Endothelial cell of umbilical vein (primary cell): ENCODE measurements at places on chromosomes 5 and 9. TPM values are rescaled to one million over a fixed set of nuclear protein-coding genes. Genes with fewer than 3 reads are reported as not detected.

The REEP5 gene
- total RNA-seq, result 84.5 and 98.0 TPM in 2 replicates

DNA sequence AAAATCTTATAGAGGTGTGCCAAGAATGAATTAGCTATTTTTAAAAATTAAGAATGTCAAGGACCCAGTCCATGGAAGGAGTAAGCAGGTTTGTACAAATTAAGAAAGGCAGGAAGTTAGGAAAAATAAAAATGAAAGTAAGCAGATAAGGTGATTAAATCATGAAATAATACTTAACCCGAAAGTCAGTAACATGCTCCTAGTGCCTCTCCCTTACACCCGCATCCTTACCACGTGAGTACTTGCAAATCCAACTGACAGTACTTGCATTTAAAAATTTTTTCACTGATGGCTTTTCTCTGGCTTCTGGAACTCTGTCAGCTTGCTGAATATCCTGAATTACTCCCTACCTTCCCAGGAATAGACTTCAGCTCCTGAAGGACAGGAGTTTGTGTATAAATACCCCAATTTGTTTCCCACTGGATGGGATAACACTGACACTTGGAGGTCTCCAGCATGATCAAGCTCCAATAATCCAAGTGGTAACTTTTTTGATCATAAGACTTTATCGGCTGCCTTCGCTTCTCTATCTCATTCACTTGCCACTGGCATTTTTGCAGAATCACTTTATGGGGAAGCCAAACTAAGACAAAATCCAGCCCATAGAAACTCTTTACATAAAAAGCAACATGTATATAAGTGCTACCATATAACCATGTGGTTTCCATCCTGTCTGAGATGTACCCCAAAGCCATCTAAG, 41.6 kb upstream of the RICTOR start:
- no peak for DNase-seq

The RGMB gene
- total RNA-seq, result 27.5 and 31.3 TPM in 2 replicates

DNA sequence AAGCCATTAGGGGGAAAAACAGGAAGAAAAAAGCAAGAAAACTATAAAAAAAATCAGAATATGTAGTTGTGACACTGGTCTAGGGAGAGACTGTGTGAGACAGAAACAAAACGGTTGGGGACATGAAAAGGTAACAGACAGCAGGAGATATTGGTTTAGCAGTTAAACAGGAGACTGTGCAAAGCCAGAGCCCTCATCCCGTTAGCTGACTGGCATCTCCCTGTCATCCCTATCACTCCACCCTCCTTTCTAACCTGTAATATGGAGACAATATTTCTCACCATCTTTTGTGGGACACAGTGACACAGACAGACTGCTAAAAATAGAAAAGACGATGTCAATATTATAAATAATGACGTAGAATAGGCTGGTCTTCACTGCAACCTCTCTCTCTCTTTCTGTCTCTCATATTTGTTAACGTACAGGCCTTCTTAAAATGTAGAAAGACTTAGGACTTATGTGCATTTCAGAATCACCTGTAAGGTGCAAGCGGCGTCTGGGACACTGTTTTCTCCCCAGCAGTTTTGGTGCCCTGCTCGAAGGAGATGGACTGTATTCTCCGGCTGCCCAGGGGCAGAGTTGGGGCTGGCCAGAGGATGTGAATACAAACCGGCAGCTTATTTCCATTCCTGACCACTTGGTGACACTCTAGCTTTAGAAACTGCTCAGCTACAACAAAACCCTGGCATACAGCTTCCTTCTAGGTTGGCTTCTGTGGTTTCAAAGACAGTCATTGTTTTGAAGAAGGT, 190.6 kb downstream of the MAT2B start:
- DNase-seq, result peak; percentile 87

DNA sequence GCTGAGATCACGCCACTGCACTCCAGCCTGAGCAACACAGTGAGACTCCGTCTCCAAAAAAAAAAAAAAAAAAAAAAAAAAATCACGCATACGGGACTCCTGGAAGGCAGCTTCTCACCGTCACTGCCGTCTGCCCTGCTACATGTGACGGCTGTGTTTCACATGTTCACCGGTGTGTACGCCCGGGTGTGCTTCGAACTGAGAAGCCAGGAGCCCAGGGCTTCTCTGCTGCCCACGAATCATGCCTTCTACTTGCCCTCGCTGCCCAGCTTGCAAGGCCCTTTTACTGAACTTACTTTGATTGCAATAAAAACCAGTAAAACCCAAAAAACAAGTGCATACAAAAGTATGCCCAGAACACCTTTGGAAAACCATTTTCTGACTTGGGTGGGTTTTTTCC, 5.8 kb upstream of the NKD2 start:
- no peak for DNase-seq

The HTR1A gene
- not detected in 2 replicates for total RNA-seq

The DND1 gene
- 1.1 TPM in 2 replicates for total RNA-seq

- DNase-seq, result no peak
These were observed 515.8 kb downstream of the KDM4C start for GRCh38 chr9:7273575-7273974.

- DNase-seq, result no peak
These were observed 617.0 kb upstream of the CDH18 start for GRCh38 chr5:20604992-20605391.

DNA sequence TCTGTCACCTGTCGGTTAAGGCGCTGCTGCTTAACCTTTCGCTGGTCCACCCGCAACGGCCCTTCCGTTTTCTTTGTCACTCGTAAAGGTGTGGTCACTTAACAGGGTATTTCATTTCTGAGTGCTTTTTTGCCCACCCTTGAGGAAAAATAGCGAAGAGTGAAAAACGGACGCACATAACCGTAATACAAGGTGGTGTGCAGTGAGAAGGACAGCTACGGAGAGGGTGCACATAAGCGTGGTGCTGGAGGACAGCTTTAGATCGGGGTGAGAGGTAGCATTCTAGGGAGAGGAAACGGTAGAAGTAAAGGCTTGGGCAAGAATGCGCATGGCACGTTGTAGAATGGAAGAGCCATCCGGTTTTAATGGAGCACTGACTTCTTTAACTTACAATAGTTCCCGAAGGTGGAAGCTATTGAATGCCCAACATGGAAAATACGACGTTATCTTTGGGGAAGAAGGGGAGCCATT, 761 bp downstream of the CCT5 start:
- DNase-seq, result peak; percentile 37

The SLC6A3 gene
- not detected in 2 replicates for total RNA-seq

The SLC46A2 gene
- not detected in 2 replicates for total RNA-seq

GRCh38 chr9:750249-750967, 91.1 kb upstream of the DMRT1 start:
- DNase-seq, result no peak

The DOCK2 gene
- total RNA-seq, result 0.62 and 4.8 TPM in 2 replicates

DNA sequence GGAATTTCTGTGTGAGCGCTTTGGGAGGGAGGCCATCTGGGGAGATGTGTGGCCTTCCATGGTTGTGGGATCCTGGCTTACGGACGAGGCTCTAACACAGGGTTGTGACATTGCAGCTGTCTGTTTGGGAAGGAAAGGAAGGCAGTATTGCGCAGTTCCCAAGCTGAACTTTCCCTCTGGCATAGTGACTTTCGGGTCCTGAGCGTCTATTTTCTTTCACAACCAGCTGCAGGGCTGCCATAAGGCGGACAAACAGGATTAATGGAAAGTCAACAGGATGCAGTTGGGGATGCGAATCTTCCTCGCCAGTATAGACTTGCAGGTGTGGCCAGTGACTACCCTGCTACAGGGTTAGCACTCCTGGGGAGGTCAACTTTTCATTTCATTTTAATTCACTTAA, 25.9 kb downstream of the CCT5 start:
- no peak for DNase-seq
